ENCODE measurements at places on chromosomes 5 and 9. TPM values are rescaled to one million over a fixed set of nuclear protein-coding genes. Genes with fewer than 3 reads are reported as not detected.

GRCh38 chr9:121289026-121289771 is 21.2 kb downstream of the GSN start:
- DNase-seq = no peak

DNA sequence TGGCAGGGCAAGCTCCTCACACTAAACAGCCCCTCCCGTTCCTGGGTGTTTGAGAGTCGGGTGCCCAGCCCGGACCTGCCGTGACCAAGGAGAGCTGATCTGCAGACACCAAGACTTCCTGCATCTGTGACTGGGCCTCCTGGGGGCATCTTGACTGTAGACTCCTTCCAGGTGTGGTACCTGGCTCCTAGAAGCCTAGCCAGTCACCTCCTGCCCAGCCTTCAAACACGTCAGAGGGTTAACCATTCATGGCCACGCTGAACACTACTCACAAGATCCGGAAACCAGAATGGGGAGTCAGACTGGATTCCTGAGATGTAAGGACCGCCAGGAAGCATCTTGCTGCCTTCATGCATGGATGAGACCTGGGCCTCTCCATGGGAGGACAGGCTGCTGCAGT is 3.7 kb upstream of the LCN2 start:
- DNase-seq = no peak

DNA sequence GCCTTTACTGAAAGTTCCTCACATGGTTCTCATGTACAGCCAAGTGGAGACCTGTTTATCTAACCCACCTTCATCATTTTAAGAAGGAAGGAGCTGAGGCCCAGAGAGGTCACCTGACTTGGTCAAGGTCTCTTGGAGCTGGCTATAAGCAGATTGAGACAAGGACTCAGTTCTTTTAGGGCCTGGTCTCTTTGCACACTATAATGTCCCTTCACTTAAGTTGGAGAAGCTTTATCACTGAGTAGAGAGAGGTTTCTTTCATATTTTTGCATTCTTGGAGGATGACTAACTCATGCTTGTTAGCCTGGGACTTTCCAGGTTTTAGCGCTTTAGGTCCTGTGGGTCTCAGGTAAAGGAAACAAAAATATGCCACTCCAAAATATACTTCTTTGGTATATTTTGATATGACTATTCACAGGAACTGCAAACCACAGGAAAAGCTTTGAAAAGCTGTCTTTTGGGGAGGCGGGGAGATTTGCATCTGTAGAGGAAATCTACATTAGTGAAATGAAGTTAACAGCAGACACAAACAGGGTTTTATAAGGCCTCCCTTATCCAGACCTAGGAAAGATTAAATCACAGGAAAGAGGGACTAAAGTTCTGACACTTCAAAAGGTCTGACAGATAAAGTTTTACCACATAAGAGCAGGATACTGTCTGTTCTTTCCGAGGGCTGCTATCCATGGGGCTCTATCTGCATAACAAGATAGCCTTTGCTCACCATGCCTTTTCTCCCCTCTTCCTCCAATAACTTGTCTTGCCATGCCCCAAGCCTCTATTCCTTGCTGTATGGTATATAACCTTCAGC is 95.8 kb upstream of the ANKRD55 start:
- DNase-seq = no peak

- DNase-seq = no peak
Measured at GRCh38 chr9:104912606-104913005, 15.3 kb downstream of the ABCA1 start.

SAXO1 gene
- 0.21 TPM for total RNA-seq

PRDM9 gene
- total RNA-seq = not detected
